ENCODE measurements at places on chromosomes 4 and X.

- DNase-seq = no peak
Observed at GRCh38 chr4:60945641-60946040, 254.5 kb upstream of the ADGRL3 start.

DNA sequence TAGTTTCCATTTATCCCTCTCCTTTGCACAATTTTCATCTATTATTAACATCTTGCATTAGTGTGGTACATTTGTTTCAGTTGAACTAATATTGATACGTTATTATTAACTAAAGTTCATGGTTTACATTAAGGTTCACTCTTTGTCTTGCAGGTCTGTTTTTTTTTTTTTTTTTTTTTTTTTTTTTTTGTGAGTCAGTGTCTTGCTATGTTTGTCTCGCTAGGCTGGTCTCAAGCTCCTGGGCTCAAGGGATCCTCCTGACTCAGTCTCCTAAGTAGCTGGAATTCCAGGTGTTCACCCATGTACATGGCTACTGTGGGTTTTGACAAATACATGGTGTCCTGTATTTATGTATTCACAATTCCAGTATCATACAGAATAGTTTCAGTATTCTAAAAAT lies 6.8 kb downstream of the TBC1D19 start:
- DNase-seq = no peak

- DNase-seq = no peak
Observed at GRCh38 chrX:30283456-30284200, 25.6 kb downstream of the NR0B1 start.

- no peak for DNase-seq
Observed at GRCh38 chr4:7266525-7267292, 74.4 kb downstream of the SORCS2 start.

GRCh38 chr4:100289530-100289888 lies 99.2 kb upstream of the DDIT4L start:
- no peak for DNase-seq

DNA sequence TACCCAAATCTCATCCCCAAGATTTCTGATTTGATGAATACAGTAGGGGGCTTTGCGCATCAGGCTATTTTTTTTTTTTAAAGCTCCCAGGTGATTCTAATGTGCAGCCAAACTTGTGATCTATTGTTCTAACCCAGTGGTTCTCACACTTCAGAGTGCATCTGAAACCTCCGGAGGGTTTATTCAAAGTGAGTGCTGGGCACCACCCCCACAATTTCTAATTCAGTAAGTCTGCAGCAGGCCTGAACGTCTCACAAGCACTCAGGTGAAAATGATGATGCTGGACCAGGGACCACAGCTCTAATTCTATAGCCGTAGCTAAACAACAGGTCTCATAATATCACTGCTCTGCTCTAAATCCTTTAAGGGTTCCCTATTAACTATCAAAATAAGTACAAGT lies 211.4 kb downstream of the FMR1NB start:
- DNase-seq = no peak

GRCh38 chr4:55363691-55364351 lies 17.8 kb downstream of the SRD5A3 start:
- no peak for DNase-seq

DNA sequence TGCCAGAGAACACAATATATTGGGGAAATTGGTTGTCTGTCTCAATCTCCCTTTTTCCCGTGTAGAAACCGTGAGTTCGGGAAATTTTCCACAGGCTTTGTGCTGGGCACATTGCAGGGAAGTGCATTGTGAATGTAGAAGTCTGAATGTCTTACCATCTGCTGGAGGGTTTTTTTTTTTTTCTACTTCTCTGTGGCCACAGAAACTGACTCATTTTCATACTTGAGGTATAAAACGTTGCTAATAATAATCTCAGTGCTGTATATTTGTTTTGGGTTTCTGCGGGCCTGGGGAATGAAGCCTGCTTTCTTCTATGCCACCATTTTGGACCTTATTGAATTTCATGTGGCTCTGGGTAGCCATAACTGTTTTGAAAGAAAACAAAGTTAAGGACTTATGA lies 1001.2 kb downstream of the STIM2 start:
- DNase-seq = no peak

GRCh38 chr4:133581996-133582619 lies 433.0 kb downstream of the PCDH10 start:
- no peak for DNase-seq

DNA sequence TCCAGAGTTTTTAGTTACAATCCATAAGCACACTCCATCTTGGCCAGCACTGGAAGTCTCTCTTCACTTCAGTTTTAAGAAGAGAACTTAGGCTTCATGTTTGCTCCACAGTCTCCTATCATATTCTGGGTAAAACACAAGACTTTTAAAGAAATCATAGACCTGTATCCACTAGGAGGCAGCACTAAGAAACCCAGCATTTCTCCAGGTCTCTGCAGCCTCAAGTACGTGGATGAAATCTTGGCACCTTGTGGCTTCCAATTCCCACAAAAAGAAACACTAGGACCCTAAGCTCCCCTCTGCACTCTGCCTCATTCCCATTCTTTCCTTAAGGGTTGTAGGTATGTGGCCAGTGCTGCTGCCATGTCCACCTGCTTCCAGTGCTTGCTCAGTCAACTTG lies 367.3 kb upstream of the CASK start:
- DNase-seq = no peak

DNA sequence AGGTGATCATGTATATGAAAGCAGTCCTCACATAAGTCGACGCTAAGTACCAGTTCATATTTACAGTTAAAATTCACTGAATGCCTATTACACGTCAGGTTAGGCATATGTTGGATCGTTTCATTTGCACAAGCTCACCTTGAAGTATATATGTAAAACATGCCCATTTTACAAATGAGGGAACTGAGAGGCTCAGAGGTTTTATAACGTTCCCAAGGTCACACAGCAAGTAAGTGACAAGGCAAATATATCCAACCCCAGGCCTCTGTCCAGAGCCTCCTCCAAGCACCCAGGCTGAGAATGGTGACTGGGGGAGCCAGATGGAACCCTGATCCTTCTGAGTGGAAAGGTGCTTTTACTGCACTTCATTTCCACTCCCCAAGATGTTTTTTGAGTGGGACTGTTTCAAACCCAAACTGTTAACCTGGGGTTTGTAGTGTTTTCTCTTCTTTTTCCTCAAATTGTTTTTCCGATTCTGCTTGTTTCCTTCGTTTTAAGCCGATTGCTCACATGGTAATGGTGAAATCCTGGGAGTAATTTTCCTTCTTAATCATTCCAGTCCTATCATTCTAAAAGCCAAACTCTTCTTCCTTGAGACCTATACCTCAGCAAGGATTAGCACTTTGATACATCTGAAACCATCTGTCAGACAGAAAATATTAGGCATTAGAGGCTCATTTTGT lies 791 bp downstream of the SMIM20 start:
- no peak for DNase-seq

- no peak for DNase-seq
Observed at GRCh38 chr4:156583265-156583664, 388.3 kb downstream of the PDGFC start.

- DNase-seq = no peak
Observed at GRCh38 chr4:25870081-25870480, 7.3 kb upstream of the SEL1L3 start.
